ENCODE measurements at places on chromosomes 6 and 20. TPM values are rescaled to one million over a fixed set of nuclear protein-coding genes. Genes with fewer than 3 reads are reported as not detected.

Gene HCRTR2
- total RNA-seq: not detected

Gene EGFL8
- total RNA-seq: 20.1 TPM

Gene LTA
- 8.7 TPM for total RNA-seq

Gene SPTLC3
- total RNA-seq: 1.9 TPM

Gene SEMG1
- total RNA-seq: not detected

Gene IBTK
- total RNA-seq: 18.3 TPM

Gene RNASET2
- 106 TPM for total RNA-seq

Gene FGD2
- 22.3 TPM for total RNA-seq

Gene CCM2L
- not detected for total RNA-seq

Gene DEFB110
- not detected for total RNA-seq

DNA sequence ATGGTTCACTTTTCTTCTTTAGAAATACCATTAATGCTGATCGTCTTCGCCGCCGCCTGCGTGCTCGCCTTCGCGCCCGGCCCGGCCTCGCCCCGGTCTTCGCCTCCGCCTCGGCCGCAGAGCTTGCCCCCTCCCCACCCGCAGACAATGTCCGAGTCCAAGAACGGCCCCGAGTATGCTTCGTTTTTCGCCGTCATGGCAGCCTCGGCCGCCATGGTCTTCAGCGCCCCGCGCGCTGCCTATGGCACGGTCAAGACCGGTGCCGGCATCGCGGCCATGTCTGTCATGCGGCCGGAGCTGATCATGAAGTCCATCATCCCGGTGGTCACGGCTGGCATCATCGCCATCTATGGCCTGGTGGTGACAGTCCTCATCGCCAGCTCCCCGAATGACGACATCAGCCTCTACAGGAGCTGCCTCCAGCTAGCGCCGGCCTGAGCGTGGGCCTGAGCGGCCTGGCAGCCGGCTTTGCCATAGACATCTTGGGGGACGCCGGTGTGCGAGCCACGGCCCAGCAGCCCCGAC is 4.8 kb upstream of the PRPH2 start:
- DNase-seq: no peak
- peaks cover 8% of the 10 kb centered on the region for H3K4me1 ChIP-seq
- H3K36me3 ChIP-seq: no peaks in the 10 kb centered on the region

DNA sequence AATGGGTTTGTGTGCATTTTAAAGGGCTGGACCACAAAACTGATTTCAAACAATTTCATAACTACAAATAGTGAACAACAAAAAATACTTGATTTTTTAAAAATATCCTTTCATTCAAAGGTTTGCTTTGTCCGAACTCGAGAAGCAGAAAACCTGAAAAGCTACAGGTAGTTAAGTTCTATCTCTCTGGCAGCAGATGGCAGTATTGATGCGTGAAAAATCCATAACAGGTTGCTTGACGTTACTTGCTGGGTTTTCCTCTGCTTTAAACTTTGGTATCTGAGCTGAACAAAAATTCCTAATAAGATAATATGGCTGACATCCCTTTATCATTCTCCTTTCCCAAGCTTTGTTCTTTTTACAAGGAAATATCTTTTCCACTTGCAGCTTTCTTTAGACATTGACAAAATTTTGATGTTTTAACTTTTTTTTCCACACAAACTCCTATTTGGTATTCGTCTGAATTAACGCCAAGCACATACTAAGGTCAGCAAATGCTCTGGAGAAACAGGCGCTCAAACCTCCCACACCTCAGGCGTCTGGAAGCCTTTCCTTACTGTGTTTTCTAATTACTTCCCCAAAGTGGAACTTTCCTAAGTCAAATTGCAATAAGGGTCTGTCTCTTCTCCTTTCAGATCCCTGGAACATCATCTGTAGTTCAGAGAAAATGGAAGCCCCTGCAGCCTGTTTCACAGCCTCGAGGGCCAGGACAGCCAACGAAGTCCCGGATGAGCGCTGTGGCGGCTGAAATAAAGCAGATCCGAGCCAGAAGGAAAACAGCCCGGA is 50.3 kb upstream of the GFRAL start:
- no peak for DNase-seq
- H3K4me1 ChIP-seq: no peaks in the 10 kb centered on the region
- no peak overlapping the region for H3K4me3 ChIP-seq
- H3K27ac ChIP-seq: no peak overlapping the region
- no peaks in the 10 kb centered on the region for H3K36me3 ChIP-seq

GRCh38 chr20:14780508-14780907 is 443.1 kb upstream of the FLRT3 start:
- no peaks in the 10 kb centered on the region for H3K27me3 ChIP-seq
- DNase-seq: no peak
- H3K4me1 ChIP-seq: no peaks in the 10 kb centered on the region

DNA sequence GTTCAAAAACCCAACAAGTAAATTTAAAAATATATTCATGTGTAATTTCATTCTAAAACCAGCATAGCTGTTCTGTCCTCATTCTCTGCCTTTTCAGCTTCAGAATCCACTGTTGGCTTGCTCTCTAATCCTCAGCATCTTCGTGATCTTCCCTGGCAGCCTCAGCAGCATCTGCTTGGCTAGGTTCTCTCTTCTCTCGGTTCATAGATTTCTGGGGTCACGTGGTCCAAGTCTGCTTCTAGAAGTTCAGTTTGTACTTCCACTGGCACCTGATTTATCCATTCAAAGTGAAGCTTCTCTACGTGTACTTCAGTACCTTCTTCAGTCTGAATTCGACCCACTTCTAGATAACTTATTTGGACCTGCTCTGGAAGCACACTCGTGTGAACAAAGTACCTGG is 245.7 kb downstream of the EPM2A start:
- H3K27ac ChIP-seq: no peak overlapping the region
- DNase-seq: no peak
- no peaks in the 10 kb centered on the region for H3K4me1 ChIP-seq

GRCh38 chr20:20212675-20213096 is 155.2 kb upstream of the INSM1 start:
- H3K4me3 ChIP-seq: no peak overlapping the region
- H3K27me3 ChIP-seq: no peaks in the 10 kb centered on the region
- peaks cover 13% of the 10 kb centered on the region for H3K4me1 ChIP-seq
- H3K36me3 ChIP-seq: no peaks in the 10 kb centered on the region

GRCh38 chr6:37940074-37940847 is 120.7 kb downstream of the ZFAND3 start:
- DNase-seq: no peak
- H3K4me3 ChIP-seq: no peak overlapping the region
- peaks cover 5% of the 10 kb centered on the region for H3K4me1 ChIP-seq

DNA sequence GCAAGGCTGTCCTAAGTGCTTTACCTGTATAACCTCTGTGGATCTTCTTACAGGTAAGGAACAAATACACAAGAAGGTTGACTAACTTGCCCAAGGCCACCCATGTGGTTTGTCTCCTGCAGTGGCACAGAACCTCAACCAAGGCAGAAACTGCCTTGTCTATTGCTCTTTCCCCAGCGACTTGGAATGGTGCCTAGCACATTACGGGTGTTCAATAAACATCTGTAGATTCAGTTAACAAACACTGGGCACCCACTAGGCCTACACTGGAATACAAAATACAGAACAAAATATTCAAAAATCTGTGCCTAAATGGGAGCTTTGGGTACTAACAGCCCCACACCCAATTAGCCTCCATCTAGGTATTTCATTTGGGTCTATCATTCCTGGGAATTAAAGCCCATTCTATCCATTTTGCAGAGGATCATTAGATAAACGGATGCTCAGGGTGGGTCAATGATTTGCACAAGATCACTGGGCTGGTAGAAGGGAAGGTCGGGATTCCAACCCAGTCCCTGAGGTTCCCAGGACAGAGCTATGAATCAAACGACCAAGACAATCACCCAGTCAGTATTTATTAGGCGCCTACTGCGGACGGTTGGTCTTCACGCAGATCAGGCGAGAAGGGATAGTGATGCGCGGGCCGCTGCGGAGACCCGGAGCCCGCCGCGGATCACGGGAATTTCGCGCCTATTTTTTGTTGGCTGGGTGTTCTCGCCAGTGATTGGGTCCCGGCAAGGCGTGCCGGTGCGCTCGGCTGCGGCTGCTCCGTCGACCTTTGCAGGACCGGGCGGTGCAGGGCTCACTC is at the start of gene STK35:
STK35 (plus strand) TSS at position 771 of the 808 bp plus-strand sequence. CDS start 55 bp downstream, outside the sequence.
- no peaks in the 10 kb centered on the region for H3K27me3 ChIP-seq
- peak within 1 kb of the TSS; percentile 100 for H3K27ac ChIP-seq
- H3K4me1 ChIP-seq: peaks cover 29% of the 10 kb centered on the region
- peak within 1 kb of the TSS; percentile 76 for H3K4me3 ChIP-seq
- DNase-seq: peak; percentile 21

GRCh38 chr6:109183109-109183650 is 87.9 kb downstream of the CEP57L1 start:
- H3K27me3 ChIP-seq: peaks cover 3% of the 10 kb centered on the region
- no peak overlapping the region for H3K4me3 ChIP-seq
- DNase-seq: no peak

- no peak overlapping the region for H3K27ac ChIP-seq
- H3K4me1 ChIP-seq: no peaks in the 10 kb centered on the region
- no peaks in the 10 kb centered on the region for H3K27me3 ChIP-seq
- no peak for DNase-seq
- no peak overlapping the region for H3K4me3 ChIP-seq
Observed at GRCh38 chr20:19620446-19620845, 137.6 kb upstream of the RIN2 start.

DNA sequence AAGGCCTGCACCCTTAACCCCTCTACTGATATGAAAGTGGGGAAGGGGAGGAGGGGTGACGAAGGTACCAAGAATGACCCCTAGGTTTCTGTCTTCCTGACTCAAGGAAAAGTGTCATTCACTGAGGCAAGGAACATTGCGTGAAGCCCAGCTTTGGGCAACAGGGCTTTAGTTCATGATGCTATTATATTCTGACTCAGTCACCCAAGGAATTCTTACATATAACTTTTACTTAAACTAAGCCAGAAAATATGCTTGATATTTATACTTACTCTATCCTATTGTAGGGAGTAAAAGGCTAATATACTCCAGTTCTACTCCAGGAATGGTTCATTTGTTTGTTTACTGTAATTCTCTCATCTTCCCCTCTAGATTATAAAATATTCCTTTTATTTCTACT is 60.5 kb downstream of the DOP1A start:
- no peak for DNase-seq
- no peak overlapping the region for H3K4me3 ChIP-seq

GRCh38 chr6:32885698-32886286 is 31.8 kb downstream of the PSMB9 start:
- DNase-seq: peak; percentile 87
- no peaks in the 10 kb centered on the region for H3K27me3 ChIP-seq
- no peak overlapping the region for H3K27ac ChIP-seq
- H3K4me1 ChIP-seq: no peaks in the 10 kb centered on the region

- H3K27ac ChIP-seq: no peak overlapping the region
- H3K27me3 ChIP-seq: peaks cover 6% of the 10 kb centered on the region
- peaks cover 19% of the 10 kb centered on the region for H3K4me1 ChIP-seq
- H3K36me3 ChIP-seq: no peaks in the 10 kb centered on the region
- no peak for DNase-seq
- no peak overlapping the region for H3K4me3 ChIP-seq
Observed at GRCh38 chr6:30847421-30847970, 36.8 kb upstream of the DDR1 start.

- no peaks in the 10 kb centered on the region for H3K36me3 ChIP-seq
- H3K4me1 ChIP-seq: no peaks in the 10 kb centered on the region
- no peak within 1 kb of the TSS for H3K27ac ChIP-seq
- H3K27me3 ChIP-seq: no peaks in the 10 kb centered on the region
- DNase-seq: no peak
Observed at GRCh38 chr6:49964064-49964463, at the start of gene DEFB114. Gene DEFB114, minus strand, starts transcription at chr6:49964164. Its CDS starts 59 bp downstream, at chr6:49964105.

DNA sequence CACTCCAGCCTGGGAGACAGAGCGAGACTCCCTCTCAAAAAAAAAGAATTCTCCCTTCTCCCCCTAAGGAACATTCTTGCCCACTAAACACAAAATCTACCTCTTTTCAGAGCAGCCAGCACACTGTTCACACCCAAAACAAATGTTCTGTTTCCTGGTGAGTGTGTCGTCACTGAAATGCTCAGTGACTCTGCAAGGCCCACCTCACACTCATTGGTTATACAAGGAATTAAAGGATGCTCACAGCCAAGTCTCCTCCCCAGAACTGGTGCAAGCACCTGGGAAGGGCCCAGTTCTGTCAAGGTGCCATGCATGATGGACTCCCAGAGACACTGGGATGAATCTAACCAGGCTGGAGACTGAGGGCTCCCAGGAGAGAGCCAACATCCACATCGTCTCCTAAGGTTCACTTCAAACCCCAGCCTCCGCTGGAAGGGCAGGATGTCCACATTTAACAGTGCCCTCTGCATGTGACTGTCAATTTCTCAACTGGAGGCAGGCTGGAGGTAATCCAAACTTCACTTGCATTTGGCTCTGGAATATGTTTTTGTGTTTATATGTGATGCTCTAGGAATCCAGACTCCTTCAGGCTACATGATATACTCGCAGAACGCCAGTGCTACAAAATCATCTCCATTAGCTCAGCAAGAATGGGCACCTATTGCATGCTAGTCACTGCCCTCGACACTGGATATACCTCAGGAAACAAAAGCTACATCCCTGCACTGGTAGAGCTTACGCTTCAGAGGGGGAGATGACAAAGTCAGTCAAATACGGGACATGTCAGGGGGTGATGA is 7.1 kb downstream of the RRBP1 start:
- H3K4me3 ChIP-seq: no peak overlapping the region
- no peaks in the 10 kb centered on the region for H3K27me3 ChIP-seq
- peaks cover 13% of the 10 kb centered on the region for H3K4me1 ChIP-seq
- DNase-seq: no peak
- H3K27ac ChIP-seq: no peak overlapping the region

DNA sequence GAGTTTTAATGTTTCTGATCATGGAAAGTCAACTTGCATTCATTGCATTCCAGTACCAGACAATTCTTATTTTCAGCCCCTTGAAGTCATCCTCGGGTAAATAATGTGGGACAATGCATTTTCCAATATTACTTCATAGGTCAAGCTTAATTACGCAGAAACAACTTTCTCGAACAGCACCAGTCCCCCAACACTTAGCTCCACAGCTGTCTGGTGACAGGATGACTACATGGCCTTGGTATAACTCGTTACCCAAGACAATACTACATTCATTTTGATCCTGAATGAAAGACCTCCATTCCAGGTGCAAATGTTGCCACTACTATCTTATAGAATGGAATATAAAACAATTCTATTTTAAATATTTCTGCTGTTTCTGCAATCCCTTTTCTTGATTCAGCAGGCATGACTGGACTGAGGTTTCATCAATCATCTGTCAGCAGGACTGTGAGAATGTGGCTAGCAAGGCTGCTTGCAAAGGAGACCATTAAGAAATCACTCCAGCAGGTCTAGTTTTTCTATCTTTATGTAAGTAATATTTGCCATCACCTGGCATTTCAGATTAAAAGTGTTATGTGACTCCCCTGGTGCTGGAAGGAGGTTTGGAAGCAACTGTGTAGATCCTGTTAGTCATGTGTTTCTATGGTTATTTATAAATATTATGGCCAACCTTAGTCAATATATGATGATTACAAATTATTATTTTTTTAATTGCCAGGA is 147.9 kb downstream of the HAO1 start:
- no peak overlapping the region for H3K27ac ChIP-seq
- H3K36me3 ChIP-seq: no peaks in the 10 kb centered on the region
- no peak for DNase-seq
